ENCODE measurements at places on chromosomes 2 and 18.

DNA sequence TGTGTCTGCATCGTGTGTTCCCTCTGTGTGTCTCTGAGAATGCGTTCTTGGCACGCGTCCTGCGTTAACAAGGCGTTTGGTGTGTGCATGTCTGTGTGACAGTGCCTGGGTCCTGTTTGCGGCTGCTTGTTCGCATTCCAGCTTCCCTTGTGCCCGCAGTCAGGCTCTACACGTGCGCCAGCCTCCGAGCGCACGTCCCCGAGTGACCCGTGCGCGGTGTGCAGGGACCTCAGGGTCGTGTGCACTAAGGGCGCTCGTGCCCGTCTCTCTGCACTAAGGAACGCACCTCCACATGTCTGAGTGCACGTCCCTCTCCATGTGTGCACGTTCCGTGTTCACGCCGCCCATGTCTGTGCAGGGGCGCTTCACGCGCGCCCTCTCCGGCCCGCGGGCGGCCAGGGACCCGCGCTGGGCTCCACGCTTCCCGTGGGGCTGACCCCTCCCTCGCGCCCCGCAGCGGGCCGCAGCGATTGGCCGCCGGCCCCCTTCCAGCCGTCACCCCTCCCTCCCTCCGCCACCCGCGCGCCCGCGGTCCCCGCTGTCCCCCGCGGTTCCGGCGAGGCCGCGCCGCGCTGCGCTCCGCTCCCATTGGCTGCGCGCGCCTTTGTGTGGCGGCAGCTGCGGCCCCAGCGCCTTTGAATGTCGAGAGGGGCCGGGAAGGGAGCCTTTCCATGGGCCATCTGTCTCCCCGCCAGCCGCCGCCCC, 229.4 kb downstream of the HAUS1 start:
- DNase-seq: peak; percentile 19

- DNase-seq: no peak
Observed at GRCh38 chr2:175293776-175294175, 112.3 kb upstream of the ATP5MC3 start.

DNA sequence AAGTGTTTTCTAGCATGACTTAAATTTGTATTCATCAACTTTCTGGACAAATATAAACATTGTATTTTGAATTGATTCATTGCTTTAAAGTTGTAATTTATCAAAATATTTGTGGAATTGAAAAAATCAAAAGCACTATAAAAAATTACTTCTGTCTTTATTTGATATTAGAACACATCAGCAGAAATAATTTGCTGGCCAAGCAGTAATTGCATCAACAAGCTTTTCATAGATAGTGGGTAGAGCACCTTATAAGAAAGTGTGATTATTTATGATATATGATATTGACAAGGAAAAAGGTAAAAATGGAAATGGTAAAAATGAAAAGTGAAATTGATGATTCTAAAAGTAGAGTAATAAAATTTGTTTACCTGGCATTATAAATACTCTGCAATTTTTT, 861.1 kb downstream of the CPS1 start:
- DNase-seq: no peak

GRCh38 chr18:25736516-25736915, 353.9 kb downstream of the SS18 start:
- DNase-seq: no peak

DNA sequence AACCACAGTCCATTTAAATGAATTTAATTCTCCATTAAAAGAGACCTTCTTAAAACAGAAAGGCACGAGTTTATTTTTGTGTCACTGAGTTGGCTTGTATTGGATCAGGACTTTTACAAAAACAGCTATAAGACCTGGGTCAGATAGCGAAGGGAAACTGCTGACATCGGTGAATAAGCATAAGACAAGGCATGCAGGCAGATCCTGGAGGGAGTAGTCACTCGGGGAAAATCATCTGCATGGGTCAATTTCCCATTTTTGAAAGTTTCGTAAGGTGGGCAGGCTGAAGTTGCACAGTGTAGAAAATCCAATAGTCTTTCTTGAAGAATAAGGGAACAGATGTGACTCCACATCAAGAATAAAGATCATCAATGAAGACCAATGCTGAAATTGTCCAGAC, 12.9 kb downstream of the IL36B start:
- DNase-seq: no peak

DNA sequence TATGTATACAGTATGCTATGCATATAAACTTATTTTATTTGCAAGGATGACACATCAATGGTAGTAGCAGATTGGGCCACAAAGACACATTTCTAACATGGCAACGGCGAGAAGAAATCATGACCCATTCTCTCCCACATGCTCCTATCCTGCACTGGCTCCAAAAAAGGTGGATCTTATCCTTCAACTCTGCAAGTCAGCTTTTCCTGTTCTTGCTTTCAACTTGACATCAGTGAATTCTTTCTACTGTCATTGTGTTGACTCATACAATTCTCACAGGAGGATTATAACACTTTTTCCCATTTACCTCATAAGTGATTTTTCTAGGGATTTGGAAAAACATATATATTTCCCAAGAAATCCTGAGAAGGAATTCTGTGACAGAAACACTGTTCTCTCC, 53.1 kb downstream of the ACVR1 start:
- DNase-seq: no peak

- DNase-seq: no peak
Observed at GRCh38 chr2:15059870-15060512, 427.5 kb downstream of the LRATD1 start.

DNA sequence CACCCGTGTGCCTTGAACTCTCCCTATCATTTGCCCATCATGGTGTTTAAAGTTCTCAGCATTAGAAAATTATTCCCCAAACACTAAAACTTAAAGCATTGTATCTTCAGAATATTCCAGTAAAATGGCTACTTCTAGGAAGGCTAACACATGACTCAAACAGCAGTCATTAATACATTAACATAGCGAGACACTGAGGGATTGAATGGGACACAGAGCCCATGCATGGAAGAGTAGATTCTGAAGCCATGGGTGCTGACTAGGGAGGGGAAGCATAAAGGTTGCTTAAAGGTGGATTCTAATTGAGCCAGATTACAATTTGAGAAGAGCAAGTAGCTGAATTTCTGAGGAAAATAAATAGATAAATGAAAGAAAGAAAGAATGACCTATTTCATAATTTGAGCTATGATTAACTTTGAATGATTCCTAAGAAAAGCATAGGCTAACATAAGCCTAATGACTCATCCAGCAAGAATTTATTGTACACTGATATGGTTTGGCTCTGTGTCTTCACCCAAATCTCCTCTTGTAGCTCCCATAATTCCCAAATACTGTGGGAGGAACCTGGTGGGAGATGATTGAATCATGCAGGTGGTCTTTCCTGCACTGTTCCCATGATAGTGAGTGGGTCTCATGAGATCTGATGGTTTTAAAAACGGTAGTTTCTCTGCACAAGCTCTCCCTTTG, 79.8 kb upstream of the PIK3C3 start:
- DNase-seq: no peak

DNA sequence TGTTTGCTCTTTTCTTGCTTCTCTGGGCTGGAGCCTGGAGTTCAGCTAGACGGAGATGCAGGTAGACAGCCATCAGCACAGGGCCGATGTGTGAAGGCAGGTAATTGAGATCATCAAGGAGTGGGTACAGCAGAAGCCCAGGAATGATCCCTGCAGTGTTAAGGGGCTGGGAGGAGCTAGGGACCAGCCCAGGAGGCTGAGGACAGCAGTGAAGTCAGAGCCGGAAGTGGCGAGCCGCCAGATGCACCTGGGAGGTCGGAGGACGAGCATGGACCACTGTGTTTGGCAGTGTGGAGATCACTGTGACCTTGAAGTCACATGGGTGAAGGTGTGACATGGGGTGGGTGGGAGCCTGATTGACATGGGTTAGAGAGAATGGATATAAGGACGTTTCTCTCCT, 6.2 kb upstream of the ZNF236 start:
- DNase-seq: no peak

DNA sequence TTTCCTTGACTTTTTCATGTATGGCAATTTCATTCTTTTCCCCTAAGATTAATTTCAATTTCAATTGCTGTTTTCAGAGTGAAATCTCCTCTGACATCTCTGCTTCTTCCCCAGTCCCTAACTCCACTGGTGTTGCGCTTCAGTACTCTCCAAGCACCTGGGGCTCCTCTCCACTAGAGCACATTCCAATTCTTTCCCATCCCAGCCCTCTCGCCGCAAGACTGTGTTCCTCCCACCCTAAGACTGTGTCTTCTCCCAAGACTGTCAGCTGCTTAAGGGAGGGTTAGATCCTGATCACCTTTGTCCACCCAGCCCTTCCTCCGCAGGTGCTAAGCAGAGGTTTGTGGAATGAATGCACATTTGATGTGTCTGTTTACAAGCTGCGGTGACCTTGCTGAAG, 255.7 kb upstream of the CCDC68 start:
- DNase-seq: no peak

- DNase-seq: no peak
Observed at GRCh38 chr2:54599326-54599710, 124.1 kb upstream of the EML6 start.

DNA sequence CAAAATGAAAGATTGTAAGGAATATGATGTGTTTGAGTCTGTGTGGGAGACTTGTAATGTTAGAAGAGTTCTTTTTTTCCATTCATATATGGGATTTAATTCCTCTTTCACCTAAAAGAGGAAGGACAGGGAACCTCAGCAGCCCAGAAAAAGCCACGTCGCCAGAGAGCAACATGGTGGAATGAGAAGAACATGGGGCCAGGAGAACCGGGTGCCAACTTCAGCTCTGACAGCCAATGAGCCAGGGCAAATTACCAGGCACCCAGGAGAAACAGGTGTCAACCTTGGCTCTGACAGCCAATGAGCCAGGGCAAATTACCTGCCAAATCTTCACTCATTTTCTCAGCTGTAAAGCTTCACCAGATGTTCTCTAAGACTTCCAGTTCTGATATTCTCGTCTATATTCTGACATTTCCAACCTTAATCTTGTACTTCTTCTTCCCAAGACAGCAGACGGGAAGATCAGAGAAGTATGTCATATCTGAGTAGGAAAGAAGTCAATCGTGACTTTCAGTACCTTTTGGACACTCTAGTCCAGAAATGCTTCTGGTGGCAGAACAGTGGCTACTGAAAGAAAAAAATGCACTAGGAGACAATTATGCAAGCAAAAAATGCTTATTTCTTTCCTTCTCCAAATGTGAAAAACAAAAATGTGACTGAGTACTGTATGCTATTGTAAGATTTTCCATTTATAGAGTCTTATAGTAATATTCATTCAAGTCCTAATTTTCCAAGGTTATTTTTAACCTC, 79.2 kb upstream of the COL5A2 start:
- DNase-seq: no peak

DNA sequence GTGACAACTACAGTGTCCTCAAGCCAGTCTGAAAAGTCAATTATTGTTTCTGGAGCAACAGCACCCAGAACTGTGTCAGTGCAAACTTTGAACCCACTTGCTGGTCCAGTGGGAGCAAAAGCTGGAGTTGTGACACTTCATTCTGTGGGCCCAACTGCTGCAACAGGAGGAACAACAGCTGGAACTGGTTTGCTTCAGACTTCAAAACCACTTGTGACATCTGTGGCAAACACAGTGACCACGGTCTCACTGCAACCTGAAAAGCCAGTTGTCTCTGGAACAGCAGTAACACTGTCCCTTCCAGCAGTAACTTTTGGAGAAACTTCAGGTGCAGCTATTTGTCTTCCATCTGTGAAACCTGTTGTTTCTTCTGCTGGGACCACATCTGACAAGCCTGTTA, 59.8 kb downstream of the TAF4B start:
- no peak for DNase-seq

- DNase-seq: no peak
Observed at GRCh38 chr18:9734189-9734588, 26.1 kb downstream of the RAB31 start.

DNA sequence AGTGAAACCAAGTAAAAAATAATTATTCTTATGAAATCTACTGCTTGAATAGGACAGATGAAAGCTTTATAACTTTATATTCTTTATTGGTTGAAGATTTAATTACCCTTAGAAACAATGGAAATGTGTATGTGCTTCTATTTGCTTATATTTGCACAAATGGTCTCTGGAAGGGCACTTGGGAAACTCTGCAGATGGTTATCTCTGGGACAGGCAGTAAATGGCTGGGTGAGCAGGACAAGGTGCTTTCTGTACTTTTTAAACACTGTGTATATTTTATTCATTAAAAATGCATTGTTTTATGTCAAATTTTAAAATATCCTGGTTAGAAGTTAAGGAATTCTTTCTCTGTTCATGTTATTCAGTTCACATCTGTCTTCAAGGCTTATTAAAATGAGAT, 131.1 kb downstream of the LRRTM4 start:
- no peak for DNase-seq

GRCh38 chr2:122643725-122644329, 888.4 kb downstream of the TSN start:
- DNase-seq: no peak

DNA sequence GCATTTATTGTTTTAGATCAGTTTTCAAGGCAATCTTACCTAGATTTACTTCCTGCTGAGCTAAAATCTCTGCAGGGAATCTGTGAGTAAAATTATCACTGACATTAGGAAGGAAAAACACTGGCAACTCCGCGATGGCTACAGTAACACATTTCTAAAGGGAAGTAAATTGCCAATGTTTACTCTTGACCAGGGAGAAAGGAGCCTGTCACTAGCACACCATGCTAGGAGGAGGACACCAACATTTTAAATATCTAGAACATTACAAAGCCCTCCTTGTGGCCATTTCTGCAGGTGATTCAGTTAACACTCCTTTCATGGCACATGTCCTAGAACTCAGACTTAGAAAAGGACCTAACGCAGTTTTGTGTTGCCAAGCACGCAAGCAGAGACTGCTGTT, 58.4 kb downstream of the TCF4 start:
- no peak for DNase-seq

DNA sequence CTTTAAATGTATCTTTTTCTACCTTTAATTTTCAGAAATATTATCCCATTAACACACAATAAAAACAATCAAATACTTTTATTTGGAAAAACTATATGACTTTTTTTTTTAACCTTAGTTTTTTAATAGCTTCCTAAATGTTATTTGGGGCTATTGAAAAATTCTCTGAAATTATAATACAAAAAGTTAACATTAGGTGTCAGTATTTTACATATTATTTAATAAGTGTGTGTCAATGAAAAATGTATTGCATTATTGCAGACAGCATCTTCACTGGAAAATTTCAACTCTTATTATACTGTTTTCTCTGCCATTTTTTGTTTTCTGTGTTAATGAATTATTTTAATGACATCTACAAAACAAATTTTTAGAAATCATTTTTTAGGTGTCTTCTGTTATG, 51.1 kb upstream of the ARHGAP15 start:
- DNase-seq: no peak

- DNase-seq: no peak
Observed at GRCh38 chr2:109614715-109615636, 812 bp downstream of the SOWAHC start.

DNA sequence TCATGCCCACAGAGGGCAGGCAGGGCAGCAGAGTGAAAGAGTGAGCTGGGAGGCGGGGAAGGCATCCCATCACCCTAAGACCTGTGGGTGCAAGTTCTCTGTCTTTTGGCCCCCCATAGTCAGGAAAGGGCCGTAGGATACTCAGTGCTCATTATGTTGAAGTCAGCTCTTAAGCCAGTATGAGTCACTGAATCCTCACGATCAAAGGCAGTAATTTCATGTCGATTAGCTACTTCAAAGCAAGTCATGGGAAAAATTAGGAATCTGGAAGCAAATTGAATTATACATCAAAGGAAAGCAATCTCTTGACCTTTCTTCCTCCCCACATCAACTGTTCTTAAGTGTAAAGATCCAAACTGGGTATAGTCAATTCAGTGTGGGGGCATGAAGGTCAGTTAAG, 178.9 kb downstream of the FHOD3 start:
- no peak for DNase-seq

GRCh38 chr18:5574843-5575242, 31.0 kb upstream of the EPB41L3 start:
- DNase-seq: no peak

Data from amygdala (tissue), 56 donors.